ENCODE measurements at places on chromosomes 2 and 18.

- DNase-seq, result no peak
Measured at GRCh38 chr2:238259061-238260020, 19.5 kb upstream of the HES6 start.

DNA sequence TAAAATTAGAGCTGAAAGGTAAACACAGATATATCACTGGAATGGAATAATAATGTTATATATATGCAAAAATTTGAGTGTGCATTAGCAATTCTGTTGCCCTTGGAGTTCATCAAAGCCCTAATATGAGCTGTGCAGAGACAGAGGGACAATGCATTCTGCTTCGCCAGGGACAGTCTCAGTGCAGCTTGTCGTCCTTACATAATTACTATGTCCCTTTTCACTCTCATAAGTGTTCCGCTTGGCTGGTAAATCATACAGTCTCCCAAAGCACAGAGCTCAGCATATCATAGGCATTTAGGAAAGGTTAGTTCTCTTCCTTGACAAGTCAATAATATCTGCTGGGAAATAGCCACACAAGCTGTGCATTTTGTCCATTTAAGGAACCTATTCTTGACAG, 30.7 kb downstream of the MAPK4 start:
- DNase-seq, result no peak

DNA sequence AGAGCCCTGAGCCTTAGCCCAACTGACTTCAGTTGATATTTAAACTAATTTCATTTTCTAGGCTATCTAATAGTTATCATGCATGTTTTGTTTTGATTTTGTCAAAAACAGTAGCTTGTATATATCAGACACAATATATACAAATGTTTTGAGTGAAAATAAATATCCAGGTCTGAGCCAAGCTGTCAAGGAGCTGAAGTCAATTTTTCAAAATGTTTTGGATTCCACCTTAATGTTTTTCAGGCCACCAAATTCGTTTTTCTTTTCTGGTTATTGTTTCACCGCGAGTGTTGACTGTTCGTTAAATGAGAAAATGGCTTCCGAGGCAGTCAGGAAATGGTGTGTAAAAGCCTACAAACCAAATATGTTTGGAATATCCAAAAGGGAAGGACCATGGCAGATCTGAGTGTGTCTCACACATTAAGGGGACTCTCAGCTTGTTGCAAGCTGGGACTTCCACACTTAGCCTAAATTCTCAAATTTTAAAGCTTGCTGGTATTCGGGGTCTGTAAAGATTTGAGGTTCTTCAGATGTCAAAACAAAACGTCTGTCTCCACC, 2.8 kb downstream of the HOXD12 start:
- no peak for DNase-seq

DNA sequence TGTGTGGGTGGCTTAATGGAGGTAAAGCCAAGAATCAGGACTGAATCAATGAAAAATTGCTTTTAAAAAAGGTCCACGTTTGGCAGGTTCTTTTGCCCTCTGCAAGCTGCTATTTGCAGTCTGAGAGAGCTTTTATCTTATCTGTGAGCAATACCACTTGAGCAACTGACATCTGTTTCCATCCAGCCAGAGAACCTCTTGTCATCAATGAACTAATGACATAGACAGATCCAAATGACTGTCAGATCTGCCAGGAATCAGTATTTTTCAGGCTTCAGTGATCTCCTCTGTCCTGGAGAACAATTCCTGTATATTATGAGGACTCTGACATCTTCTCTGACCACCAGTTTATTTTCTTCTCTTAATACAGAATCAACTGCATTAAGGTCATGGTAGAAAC, 608.1 kb downstream of the LRP1B start:
- no peak for DNase-seq

GRCh38 chr2:132726155-132726554, 56.1 kb upstream of the LYPD1 start:
- DNase-seq, result no peak

GRCh38 chr2:101486258-101486701, 11.4 kb upstream of the RFX8 start:
- DNase-seq, result no peak

DNA sequence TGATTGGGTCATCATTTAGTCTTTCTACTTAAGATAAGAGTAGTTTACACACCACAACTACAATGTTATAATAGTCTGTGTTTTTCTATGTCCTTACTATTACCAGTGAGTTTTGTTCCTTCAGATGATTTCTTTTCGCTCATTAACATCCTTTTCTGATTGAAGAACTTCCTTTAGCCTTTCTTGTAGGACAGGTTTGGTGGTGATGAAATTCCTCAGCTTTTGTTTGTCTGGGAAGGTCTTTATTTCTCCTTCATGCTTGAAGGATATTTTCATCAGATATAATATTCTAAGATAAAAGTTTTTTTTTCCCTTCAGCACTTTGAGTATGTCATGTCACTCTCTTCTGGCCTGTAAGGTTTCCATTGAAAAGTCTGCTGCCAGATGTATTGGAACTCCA, 38.0 kb upstream of the SLC16A14 start:
- DNase-seq, result no peak

All from stimulated activated CD8-positive, alpha-beta memory T cell treated with anti-CD3 and anti-CD28 coated beads, Interleukin-12 subunit alpha, Interleukin-12 subunit beta, amount 100 ng/mL, for 1 hour (primary cell).